ENCODE measurements at places on chromosomes 4 and X. TPM values are rescaled to one million over a fixed set of nuclear protein-coding genes. Genes with fewer than 3 reads are reported as not detected.

TRIML2 gene
- not detected for total RNA-seq

PAGE2B gene
- 0.59 TPM for total RNA-seq

SPANXA2 gene
- not detected for total RNA-seq

ACSL1 gene
- 8.7 TPM for total RNA-seq

GPR119 gene
- total RNA-seq: not detected

GRCh38 chrX:9501362-9501761 is 36.5 kb downstream of the TBL1X start:
- H3K27ac ChIP-seq: no peak overlapping the region
- no peaks in the 10 kb centered on the region for H3K4me1 ChIP-seq

DNA sequence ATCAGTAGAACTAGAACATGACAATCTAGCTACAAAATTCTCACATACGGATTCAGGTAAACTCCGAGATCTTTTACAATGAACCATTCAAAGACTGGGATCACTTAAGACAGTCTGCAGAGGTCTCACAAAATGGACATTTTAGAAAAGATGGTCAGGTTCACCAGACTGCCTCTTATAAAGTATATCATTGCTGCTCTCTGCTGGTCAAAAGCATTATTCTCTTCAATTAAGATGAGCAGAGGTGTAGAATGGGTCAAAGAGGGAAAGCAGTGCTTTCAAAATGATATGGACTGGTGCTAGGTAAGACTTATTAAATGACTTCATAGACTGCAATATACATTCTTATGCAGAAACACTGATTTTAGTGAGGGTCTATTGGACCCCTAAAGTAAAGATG is 434.7 kb downstream of the PACRGL start:
- H3K27ac ChIP-seq: no peak overlapping the region
- no peak overlapping the region for H3K4me3 ChIP-seq
- no peak for DNase-seq
- H3K4me1 ChIP-seq: no peaks in the 10 kb centered on the region
- no peaks in the 10 kb centered on the region for H3K36me3 ChIP-seq

GRCh38 chr4:44194365-44194764 is 254.2 kb downstream of the KCTD8 start:
- H3K36me3 ChIP-seq: no peaks in the 10 kb centered on the region
- no peaks in the 10 kb centered on the region for H3K4me1 ChIP-seq
- H3K4me3 ChIP-seq: no peak overlapping the region
- no peak overlapping the region for H3K27ac ChIP-seq

DNA sequence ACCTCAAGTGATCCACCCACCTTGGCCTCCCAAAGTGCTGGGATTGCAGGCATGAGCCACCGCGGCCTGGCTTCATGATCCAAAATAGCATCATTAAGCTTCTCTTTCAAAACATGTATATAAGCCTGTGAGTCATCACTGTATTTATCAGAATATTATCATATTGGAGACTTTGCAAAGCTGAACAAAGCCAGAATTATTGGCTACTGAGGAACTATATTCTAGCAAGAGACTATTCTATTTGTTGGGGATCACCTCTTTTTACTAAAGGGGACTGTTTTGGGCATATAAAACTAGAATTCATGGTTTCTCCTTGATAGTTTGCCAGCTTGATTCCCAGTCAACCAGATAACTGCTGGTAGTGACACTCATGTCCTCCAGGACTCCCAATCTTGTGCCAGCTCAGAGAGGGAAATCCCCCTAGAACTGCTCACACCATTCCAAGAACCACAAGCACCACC is 40.1 kb downstream of the TET2 start:
- H3K27ac ChIP-seq: no peak overlapping the region
- no peaks in the 10 kb centered on the region for H3K27me3 ChIP-seq
- peaks cover 3% of the 10 kb centered on the region for H3K4me1 ChIP-seq
- no peaks in the 10 kb centered on the region for H3K36me3 ChIP-seq
- no peak overlapping the region for H3K4me3 ChIP-seq
- DNase-seq: no peak

DNA sequence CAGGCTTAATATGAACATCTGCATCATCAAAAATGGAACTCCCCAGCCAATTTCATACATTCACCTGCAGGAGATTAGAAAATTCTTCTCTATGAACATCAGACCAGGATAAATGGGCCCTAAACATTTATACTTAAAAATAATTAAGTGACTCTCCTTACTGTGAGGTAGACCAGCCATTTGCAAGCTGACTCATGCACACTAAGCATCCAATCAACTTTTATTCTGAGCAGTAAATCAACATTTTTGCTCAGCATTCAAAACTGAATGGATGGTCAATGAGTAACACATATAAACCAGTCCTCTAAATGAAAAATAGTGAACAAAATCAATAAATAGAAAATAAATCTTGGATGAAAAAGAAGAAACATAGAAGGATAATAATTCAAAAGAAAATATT is 19.9 kb upstream of the PCDH10 start:
- no peaks in the 10 kb centered on the region for H3K36me3 ChIP-seq
- H3K27ac ChIP-seq: no peak overlapping the region
- DNase-seq: no peak

DNA sequence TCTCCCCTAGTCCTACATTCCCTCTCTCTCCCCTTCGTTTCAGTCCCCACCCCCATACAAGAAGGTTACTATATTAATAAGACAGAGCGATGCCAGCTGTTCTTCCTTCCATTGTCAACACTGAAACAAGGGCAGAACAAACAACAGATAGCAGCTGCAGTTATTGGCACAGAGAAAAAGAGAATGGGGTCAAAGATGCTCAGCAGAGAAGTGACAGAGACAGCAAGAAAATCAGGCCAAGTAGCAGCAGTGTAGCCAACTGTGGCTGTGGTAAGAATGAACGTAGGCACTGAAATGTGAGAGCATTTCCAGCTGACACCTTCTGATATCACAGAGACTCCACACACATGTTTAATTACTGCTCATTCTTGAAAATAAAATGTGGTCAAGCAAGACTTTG is 641.8 kb downstream of the FSTL5 start:
- no peaks in the 10 kb centered on the region for H3K4me1 ChIP-seq
- H3K27me3 ChIP-seq: no peaks in the 10 kb centered on the region
- H3K27ac ChIP-seq: no peak overlapping the region
- no peak overlapping the region for H3K4me3 ChIP-seq
- H3K36me3 ChIP-seq: no peaks in the 10 kb centered on the region
- DNase-seq: no peak

- no peak overlapping the region for H3K27ac ChIP-seq
- no peak for DNase-seq
- no peak overlapping the region for H3K4me3 ChIP-seq
- no peaks in the 10 kb centered on the region for H3K36me3 ChIP-seq
- no peaks in the 10 kb centered on the region for H3K4me1 ChIP-seq
Measured at GRCh38 chr4:1793496-1793840, 375 bp downstream of the FGFR3 start.

DNA sequence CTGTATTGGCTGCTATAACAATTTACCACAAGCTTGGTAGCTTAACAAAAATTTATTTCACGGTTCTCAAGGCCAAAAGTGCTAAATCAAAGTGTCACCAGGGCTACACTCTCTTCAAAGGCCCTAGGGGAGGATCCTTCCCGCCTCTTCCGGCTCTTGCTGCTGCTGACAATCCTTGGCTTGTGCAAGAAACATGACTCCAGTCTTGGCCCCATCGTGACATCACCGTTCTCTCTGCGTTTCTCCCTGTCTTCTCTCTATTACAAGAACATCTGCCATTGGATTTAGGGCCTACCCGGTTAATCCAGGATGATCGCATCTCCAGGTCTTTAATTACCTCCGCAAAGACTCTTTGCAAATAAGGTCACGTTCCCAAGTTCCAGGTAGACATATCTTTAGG is 10.4 kb upstream of the CLCN4 start:
- no peaks in the 10 kb centered on the region for H3K27me3 ChIP-seq
- no peak overlapping the region for H3K27ac ChIP-seq
- H3K4me3 ChIP-seq: no peak overlapping the region
- DNase-seq: no peak

DNA sequence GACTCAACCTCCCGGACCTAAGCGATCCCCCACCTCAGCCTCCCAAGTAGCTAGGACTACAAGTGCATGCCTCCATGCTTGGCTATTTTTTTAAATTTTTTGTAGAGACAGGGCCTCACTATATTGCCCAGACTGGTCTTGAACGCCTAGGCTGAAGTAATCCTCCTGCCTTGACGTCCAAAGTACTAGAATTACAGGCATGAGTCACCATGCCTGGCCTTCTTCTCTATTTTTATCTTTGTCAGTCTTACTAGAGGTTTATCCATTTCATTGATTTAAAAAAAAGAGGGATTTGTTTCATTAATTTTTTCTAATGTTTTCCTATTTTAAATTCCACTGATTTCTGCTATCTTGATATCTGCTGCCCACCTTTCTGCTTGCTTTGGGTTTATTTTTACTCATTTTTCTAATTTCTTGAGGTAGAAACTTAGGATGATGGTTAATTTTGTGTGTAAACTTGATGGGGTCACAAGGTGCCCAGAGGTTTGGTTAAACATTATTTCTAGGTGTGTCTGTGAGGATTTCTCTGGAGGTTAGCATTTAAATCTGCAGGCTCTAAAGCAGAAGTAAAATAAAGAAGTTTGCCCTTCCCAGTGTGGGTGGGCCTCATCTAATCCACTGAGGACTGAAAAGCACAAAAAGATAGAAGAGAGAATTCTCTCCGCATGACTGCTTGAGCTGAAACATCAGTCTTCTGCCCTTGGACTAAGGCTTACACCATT is 116.2 kb upstream of the DCLK2 start:
- no peaks in the 10 kb centered on the region for H3K4me1 ChIP-seq
- no peaks in the 10 kb centered on the region for H3K36me3 ChIP-seq
- no peak overlapping the region for H3K27ac ChIP-seq
- no peak overlapping the region for H3K4me3 ChIP-seq
- DNase-seq: no peak

- no peaks in the 10 kb centered on the region for H3K4me1 ChIP-seq
- no peak overlapping the region for H3K27ac ChIP-seq
- H3K4me3 ChIP-seq: no peak overlapping the region
- no peaks in the 10 kb centered on the region for H3K27me3 ChIP-seq
- DNase-seq: no peak
Measured at GRCh38 chr4:147194114-147194513, 248.4 kb upstream of the TTC29 start.

DNA sequence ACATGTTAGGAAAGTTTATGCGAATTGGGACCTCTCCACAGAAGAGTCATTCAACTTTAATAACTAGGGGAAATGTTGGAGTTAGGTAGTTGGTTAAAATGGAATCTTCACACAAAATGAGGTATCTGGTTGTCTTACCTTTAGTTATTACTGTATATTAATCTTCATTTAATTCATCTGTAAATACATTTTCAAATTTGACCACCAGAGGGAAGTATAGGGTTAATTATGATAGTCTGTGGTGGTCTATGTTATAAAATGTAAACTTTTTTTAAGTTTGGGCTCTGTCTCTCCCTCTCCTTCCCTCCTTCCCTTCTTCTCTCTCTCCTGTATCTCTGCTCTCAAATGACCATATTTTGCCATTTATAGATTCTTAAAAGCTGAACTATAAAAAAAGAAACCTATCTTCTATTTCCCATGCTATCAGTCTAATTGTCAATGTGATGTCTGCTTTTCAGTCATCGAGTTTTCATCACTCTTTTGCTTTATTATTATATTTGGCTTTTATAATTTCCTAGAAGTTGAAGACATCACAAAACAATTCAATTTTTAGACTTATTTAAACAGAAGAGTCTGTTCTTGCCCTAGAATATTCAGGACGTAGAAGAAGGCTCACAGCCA is 49.8 kb downstream of the TMEM144 start:
- H3K4me1 ChIP-seq: no peaks in the 10 kb centered on the region
- no peaks in the 10 kb centered on the region for H3K27me3 ChIP-seq
- DNase-seq: no peak
- H3K27ac ChIP-seq: no peak overlapping the region

GRCh38 chrX:141142946-141143345 is 34.0 kb downstream of the LDOC1 start:
- no peaks in the 10 kb centered on the region for H3K4me1 ChIP-seq
- no peak for DNase-seq
- no peak overlapping the region for H3K4me3 ChIP-seq
- no peak overlapping the region for H3K27ac ChIP-seq

DNA sequence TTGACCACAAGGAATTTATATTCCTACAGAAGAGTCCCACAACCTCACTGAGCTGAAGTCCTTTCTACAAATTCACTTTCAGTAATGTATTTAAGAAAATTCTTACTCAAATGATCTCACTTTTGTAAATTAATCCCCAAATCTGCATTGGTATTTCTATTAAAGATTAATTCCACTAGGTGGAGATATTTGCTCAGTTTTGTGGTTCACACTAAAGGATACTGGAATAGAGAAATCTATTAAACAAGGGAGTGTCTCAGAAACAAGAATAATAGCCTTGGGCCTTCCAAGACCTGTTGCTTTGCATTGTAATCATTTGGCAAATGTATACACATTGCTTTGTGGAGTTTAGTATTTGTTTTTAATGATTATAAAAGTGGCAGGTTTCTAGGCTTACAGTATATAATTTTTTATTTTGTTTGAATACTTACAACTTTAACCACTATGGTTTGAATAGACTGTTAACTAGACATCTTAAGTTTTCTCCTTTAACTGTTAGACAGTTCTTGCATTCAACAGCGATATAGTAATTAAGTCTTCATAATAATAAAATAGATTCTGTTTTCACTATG is 25.9 kb downstream of the CFAP299 start:
- no peaks in the 10 kb centered on the region for H3K4me1 ChIP-seq
- no peaks in the 10 kb centered on the region for H3K27me3 ChIP-seq
- H3K27ac ChIP-seq: no peak overlapping the region
- H3K4me3 ChIP-seq: no peak overlapping the region
- H3K36me3 ChIP-seq: no peaks in the 10 kb centered on the region
